IMR-90 (cell line): ENCODE measurements at places on chromosomes 5 and 9. TPM values are rescaled to one million over a fixed set of nuclear protein-coding genes. Genes with fewer than 3 reads are reported as not detected.

DNA sequence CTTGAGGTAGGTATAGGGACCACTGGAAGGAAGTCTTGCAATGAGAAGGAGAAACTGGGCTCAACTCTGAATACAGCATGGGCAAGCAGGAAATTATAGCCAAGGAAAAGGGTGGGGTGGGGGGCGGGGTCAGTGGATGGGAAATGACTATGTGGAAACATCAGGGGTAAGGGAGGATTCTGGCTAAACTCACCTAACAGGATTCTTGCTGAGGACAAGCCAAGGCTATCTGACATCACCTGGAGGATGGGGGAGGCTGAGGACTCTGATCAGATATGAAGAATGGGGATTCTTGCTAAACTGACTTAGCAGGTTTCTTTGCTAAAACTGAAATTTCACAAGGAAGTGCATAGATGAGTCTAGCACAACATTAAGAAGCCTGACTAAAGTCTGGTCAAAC is 40.8 kb downstream of the CTSL start:
- DNase-seq, result no peak

Gene COL27A1
- total RNA-seq, result 2.2 and 3.2 TPM in 2 replicates

DNA sequence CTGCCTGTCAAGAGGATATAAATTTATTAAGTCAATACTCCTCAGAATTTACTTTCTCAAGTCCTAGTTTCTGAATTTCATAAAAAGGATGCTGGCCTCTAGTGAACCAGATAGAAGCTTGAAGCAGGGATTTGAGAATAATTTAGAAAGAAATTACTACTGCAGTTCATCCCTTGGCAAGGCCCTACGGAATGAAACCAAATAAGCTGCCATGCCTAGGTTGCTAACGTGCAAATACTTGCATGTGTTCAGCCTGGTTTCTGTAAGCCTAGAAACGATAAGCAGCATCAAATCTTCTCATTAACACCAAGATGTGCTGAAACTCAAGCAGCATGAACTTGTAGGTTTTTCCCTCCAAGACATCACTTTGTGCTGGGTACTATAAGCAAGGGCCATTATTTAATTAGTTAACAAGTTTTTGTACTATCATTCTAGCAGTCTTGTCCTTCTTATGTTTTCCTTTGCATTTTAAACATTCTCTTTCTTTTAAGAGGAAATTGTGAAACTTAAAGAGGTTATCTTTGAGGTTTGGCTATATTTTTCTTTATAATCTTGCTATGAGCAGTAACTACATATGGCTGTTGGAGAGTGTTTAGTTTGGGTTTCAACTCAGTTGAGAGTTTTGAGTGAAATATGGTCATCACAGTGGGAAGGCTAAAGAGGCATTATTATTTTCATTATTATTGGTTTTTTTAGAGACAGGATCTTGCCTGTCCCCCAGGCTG is 71.8 kb downstream of the ADAMTSL1 start:
- DNase-seq, result no peak

Gene PTPN3
- total RNA-seq, result 0.72 and 0.83 TPM in 2 replicates

Gene PPP2R2B
- total RNA-seq, result not detected in 2 replicates

Gene FSD1L
- 2.9 and 5.0 TPM in 2 replicates for total RNA-seq

Gene HOMER1
- total RNA-seq, result 6.8 and 6.9 TPM in 2 replicates

Gene ACOT12
- total RNA-seq, result not detected in 2 replicates

Gene CTXN3
- not detected in 2 replicates for total RNA-seq

- no peak for DNase-seq
Observed at GRCh38 chr5:72284559-72285423, 35.2 kb downstream of the MRPS27 start.

Gene SLC36A3
- total RNA-seq, result not detected in 2 replicates
